ENCODE measurements at places on chromosomes 3 and 15.

- no peak for DNase-seq
These were observed 34.2 kb upstream of the ACAD9 start for GRCh38 chr3:128845119-128845777.

GRCh38 chr3:40780925-40781406, 256.2 kb downstream of the ZNF621 start:
- no peak for DNase-seq

GRCh38 chr3:1082108-1082507, 10.7 kb upstream of the CNTN6 start:
- no peak for DNase-seq

GRCh38 chr15:98651581-98652220, 3.4 kb downstream of the IGF1R start:
- DNase-seq, result no peak

DNA sequence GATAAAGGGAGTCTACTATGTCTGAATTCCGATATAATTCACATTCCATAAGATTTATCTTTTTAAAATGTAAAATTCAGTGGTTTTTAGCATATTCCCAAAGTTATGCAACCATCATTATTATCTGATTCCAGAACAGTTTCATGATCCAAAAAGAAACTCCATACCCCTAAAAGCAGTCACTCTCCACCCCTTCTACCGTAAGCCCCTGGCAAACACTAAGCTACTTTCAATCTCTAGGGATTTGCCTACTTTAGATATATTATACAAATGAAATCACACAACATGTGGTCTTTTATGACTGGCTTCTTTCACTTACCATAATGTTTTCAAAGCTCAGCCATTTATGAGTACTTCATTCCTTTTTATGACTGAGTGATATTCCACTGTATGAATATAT, 65.6 kb downstream of the TMEM212 start:
- no peak for DNase-seq

DNA sequence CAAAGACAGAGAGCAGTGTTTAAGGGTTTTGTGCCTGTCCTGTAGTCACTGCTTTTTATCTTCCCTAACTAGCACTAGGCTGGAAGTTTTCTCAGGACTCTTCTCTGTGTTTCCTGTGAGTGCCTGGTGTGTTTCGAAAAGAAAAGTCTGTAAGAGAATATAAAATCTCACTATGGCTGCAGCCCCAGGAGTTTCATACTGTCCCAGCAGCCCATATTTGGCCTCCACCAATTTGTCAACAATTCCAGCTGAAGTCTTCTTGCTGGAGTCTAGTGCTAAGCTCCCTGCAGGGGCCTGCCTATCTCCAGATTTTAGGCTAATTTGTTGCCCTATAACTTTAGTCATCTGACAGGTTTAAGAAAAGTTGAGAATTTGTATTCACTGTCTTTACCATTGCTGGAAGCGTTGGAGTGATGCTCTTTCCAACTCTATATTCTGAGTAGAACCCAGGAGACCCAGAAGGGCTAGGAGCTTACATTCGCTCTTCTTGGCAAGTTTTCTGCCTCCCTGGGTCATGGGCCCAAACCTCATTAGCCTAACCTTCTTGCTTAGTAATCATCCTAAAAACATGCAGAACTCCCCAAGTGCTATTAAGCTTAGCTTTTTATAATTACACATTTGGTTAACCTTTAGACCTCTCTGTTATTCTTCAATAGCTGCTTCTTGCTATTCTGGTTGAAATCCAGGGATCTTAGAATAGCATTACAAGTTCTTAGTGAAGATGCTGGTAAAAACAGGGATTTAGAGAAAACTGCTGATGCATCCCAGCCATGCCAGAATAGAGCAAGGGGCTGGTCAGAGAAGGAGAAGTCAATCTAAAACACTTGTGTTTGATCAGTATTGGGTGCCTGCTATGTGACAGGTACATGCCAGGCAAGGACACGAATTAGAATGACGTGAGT, 283.1 kb downstream of the NEK10 start:
- DNase-seq, result no peak

- no peak for DNase-seq
These were observed 11.3 kb upstream of the DLG1 start for GRCh38 chr3:197309528-197310361.

GRCh38 chr3:42880183-42880582, 4.5 kb upstream of the CYP8B1 start:
- no peak for DNase-seq

DNA sequence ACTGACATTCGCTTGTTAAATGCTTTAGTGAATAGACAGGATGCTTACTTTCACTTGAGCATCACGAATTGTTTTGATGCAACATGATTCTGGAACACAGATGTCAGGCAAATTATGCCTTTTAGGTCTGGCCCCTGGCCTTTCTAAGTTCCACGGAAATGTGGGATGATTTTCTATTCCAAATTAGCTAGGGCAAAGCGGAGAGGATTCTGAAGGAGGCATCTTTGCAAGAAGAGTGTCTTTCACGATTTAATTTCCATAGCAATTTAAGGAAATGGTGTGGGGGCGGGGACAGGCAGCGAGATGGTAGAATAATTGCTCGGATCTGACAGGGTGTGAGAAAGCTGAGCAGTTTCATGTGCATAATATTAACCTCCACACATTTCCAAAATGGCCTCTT, 238.5 kb upstream of the KCNMB2 start:
- DNase-seq, result no peak

- DNase-seq, result no peak
These were observed 318.0 kb downstream of the GBE1 start for GRCh38 chr3:81443457-81443782.

- no peak for DNase-seq
These were observed 31.1 kb downstream of the DCLK3 start for GRCh38 chr3:36733162-36733696.

DNA sequence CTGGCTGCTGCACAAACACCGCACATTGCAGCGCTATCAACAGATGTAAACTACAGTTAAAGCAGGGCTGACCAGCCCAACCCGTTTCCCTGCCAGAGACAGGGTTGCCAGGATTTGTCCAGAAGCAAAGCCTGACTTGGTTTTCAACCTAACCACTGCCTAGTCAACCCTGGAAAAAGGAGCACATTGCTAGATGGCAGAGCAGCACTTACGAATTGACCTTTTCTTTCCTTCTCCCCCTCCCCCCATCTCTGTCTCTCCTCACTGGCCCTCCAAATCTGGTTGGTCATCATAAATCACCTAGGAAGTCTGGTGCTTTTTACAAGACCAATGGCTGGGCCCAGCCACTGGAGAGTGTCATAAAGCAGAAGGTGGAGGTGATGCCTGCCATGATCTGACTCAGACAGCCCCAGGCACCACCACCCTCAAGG, 51.3 kb downstream of the ABCC5 start:
- DNase-seq, result no peak

- DNase-seq, result no peak
These were observed 220.1 kb upstream of the PRICKLE2 start for GRCh38 chr3:64445109-64445943.

DNA sequence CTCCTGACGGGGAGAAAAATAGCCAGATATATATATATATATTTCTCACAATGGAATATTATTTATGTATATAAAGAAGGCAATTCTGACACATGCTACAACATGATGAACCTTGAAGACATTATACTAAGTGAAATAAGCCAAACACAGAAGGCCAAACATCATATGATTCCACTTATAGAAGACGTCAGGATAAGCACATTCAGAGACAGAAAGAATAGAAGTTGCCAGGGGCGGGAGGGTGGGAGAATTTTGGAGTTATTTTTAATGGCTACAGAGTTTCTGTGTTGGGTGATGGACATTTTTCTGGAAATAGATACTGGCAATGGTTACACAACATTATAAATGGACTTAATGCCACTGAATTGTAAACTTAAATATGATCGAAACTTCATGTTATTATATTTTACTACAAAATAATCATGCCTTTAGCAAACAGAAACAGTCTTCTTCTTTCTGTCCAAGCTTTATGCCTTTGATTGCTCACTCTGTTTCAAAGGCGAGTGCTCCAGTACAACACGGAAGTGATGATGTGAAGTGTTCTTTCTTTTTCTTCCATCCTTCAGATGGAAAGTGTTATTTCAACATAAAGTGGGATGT, 514.0 kb downstream of the OCA2 start:
- no peak for DNase-seq

DNA sequence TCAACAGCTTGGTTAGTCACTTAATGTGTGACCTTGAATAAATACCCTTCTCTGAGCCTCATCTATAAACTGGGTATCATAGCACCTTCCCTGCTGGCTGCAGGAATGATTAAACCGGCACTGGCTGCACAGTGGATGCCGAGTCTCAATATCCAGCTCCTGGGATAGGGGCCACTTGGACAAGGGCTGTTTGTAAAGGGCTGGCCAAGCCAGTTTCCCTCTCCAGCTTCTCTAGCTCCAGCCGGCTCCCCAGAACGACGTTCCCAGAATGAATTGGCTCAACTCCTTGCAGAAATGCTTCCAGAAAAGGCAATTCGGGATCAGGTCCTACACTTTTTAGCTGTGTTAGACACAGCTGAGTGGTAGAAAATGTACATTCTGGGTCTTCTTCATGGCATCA, 58.8 kb downstream of the LSM3 start:
- DNase-seq, result no peak

GRCh38 chr15:80906159-80906766, 83.4 kb downstream of the MESD start:
- DNase-seq, result no peak

DNA sequence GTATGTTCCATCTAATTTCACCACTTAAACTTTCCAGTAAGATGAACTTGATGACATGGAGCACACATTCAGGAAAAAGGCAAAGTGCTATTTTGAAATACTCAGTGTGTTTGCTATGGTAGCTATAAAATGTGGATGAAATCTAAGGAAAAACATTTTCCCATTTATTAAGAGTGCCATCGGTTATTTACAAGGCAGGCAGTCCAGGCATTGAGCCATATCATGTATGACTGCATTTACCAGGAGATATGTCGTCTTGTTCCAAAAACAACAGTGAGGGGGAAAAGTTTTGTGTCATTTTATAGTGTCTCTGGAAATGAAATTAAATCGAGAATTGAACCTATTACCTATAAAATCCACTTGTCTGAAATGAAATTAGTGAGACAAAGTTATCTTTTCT, 13.7 kb downstream of the ANXA2 start:
- no peak for DNase-seq

DNA sequence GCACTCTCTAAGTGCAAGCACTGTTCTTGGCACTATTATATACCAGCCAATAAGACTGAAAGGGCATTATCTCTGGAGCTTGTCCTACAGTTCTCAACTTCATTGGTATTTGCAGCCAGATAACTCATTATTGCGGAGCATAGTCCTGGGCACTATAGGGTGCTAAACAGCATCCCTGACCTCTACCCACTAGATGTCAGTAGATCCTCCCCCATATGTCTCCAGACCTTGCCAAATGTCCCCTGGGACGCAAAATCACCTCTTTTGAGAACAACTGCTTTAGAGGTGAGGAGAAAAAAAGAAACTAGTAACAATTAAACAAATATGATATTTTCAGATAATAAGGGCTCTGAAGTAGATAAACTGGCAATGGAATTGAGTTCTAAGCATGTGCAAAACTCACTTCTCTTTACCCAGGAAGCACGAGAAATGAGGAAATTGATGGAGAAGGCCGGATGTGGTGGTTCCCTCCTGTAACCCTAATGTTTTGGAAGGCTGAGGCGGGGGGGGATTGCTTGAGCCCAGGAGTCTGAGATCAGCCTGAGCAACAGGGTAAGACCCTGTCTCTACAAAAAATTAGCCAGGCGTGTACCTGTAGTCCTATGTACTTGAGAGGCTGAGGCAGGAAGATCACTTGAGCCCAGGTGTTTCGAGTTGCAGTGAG, 61.4 kb downstream of the FRMD4B start:
- no peak for DNase-seq

GRCh38 chr3:190558796-190559195, 44.9 kb downstream of the IL1RAP start:
- no peak for DNase-seq

- DNase-seq, result no peak
These were observed 20.0 kb downstream of the UBE2E1 start for GRCh38 chr3:23825802-23826201.

- no peak for DNase-seq
These were observed 46.6 kb downstream of the LARS2 start for GRCh38 chr3:45434996-45435395.

- no peak for DNase-seq
These were observed 37.3 kb downstream of the NFKBIZ start for GRCh38 chr3:101886626-101887025.

- DNase-seq, result no peak
These were observed 60.0 kb upstream of the IL12A start for GRCh38 chr3:159928666-159929065.

GRCh38 chr15:31366169-31366734, 39.6 kb downstream of the KLF13 start:
- DNase-seq, result no peak

DNA sequence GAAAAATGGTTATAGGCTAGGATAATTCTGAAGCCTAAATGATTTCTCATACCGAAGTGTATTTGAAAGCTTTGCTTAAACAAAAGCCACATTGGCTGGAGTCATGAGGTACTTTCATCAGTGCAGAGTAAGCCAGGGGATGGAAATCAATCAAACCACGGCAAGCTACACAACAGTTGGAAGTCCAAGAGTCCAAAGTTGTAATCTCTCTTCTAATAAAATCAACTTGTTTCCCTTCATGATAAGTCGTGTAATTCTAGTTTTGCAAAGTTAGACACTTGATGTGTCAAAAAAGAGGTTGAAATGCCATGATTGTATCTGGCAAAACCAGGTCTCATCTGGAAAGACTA, 250.5 kb upstream of the VEPH1 start:
- DNase-seq, result no peak

DNA sequence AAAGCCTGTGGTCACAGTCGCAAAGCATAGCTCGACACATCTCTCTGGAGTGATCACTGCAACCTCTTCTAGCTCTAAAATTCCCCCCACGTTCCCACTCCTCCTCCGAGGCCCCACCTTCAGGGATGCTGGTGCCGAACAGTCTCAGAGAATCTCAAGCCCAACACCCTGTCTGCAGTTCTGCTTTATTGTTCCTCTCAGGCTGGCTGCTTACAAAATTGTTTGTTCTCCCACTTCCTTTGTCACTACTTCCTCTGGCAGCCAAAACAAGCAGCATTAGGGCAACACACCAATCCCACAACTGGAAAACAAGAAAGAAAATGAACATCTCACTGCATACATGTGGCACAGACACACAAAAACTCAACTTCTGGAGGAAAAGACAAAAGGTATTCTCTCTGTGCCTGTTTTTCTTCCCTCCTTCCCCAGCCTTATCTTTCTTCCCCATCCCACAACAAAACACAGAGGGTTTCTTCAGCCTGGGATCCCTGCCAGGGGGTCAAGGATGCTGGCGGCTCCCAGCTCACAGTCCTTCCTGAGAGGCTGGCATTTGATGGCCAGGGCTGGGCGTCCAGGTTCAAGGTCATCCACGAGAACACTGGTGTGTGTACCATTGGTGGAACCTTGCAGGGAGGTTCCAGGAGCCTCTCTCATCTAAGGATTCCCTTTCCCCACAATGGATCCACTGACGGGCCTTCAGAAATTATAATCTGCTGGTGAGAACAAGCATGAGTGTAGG, 108.4 kb downstream of the TMCO5A start:
- DNase-seq, result no peak

GRCh38 chr3:126398423-126399350, 4.0 kb downstream of the CFAP100 start:
- DNase-seq, result no peak

GRCh38 chr3:35760146-35760545, 120.8 kb downstream of the ARPP21 start:
- no peak for DNase-seq

Data from activated CD8-positive, alpha-beta memory T cell treated with anti-CD3 and anti-CD28 coated beads for 48 hours (primary cell).